ENCODE measurements at places on chromosomes 2 and 18. TPM values are rescaled to one million over a fixed set of nuclear protein-coding genes. Genes with fewer than 3 reads are reported as not detected.

The ANKRD30BL gene
- total RNA-seq, result not detected

The SERPINB5 gene
- total RNA-seq, result not detected

The GREB1 gene
- total RNA-seq, result 3.7 TPM

The RNF138 gene
- 12.3 TPM for total RNA-seq

The KIAA2012 gene
- not detected for total RNA-seq
